Heart right ventricle (tissue), 16 donors: ENCODE measurements at places on chromosomes 13 and 19.

DNA sequence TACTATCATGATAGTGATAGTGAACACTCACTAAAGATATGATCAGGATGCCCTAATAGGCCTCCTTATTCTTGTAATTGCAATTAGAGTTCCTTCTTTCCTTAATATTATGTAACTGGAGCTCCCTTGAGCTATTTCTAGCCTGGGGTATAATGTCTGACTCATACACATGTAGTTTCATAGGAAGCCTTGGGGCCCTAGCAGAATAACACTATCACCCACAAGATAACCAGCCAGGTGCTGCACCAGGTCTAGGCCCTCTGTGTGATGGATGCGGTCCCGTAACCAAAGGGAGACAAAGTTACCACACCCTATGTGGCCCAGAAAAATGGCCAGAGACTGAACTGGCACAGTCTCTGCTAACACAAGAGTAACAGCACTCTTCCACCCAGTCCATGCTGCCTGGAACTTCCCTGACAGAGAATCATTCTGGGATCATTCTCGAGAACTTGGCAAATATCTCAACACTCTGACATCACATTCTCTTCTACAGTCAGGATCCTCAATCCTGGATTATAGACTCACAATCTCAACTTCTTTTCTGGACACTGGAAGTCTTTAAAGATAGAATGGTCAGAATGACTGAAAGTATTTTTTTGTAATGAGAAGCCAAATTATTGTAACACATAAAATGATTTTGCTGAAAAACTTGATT is 32.6 kb upstream of the IGFL4 start:
- no peak for DNase-seq

DNA sequence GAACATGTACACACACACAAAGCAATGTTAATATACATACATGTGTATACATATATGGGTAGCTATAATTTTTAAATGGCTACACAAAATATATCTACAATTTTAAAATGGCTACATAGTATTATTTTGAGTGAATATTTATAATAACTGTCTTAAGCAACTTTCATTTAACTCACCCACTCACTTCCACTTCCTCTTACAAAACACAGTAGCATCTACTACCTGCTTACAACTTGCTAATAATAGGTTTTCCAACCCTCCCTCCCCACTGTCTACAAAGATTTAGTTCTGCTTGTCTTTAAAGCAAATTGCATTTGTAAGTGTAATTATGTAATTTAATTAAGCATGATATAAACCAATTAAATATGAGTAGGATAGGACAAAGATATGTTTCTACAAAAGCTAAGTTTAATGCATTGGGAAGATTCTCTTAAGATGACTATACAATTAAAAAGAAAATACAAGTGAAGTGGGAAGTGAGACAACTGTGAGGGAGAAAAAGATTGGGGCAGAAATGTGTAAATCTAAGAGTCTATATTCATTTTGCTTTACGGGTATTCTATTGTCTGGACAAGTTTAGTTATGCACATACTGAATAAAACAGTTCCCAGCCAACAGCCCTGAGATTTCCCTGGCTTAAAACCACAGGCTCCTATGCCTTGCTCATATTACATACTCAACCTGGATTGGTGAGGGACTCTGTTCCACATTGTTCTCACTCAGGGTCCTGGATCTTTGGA is 583.1 kb downstream of the EFNB2 start:
- DNase-seq: no peak

DNA sequence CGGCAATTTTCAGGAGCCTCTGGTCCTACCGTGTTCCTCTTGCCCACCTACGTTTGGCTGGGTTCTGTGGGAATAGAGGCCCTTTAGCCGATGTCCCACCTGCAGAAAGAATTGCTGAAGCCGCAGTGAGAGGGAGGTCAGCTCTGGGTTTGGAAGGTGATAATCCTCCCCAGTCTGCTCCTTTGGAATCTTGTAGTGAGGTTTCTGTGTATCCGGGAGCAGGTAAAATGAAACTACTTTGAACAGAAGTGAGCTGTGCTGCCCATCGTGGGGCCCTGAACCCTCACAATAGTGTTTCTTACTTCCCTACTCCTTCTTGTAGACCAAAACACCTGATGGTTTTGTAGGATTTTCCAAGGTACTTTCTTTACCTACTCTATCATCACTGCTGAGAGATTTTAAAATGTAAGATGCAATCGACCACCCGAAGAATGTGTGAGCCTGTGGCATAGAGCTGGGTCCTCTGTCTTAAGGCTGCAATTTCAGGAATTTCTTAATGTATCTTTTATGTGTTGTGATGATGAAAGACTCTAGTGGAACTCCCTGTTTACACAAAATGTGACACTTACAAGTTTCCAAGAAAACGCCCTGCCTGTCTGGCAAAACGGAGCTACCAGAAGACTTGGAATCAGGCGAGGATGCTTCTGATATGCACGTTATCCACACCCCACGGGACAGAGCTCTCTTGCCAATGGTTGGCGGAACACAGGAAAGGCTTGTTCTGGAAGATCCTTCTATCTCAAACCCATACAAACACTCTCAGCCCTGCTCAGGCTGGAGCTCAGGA is 76.1 kb downstream of the RGCC start:
- no peak for DNase-seq

DNA sequence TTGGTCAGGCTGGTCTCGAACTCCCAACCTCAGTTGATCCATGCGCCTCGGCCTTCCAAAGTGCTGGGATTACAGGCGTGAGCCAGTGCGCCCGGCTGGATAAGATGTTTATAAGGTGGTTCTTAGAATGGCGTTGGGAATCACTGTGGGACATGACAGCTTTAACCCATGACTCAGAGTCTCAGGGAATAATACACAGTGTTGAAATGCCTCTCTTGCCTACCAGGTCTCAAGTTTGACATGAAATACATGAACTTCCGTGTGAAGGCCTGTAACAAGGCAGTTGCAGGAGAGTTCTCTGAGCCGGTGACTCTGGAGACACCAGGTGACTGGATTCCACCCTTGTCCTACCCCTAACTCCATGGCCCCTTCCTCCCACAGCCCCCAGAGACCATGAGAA is 12.6 kb downstream of the FSD1 start:
- no peak for DNase-seq

GRCh38 chr13:95676105-95676761 is 706 bp upstream of the DNAJC3 start:
- peak; percentile 10 for DNase-seq

DNA sequence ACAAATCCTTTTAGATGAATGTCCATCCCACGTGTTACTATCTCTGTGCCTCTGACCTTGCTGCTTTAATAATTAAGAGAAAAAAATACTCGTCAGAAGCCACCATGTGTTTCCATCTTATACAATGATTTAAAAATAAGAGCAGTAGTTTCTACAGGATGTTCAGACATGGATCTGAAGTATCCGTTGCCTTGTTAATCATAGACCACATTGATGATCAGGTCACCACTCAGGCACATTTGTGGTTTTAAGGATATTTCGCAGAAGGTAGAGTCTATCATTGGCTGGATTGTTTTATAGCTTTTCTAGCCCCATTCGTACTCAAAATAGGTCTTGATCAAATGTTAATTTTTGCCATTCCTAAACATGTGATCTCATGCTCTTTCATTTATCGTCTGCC is 710.0 kb upstream of the ARGLU1 start:
- DNase-seq: no peak

DNA sequence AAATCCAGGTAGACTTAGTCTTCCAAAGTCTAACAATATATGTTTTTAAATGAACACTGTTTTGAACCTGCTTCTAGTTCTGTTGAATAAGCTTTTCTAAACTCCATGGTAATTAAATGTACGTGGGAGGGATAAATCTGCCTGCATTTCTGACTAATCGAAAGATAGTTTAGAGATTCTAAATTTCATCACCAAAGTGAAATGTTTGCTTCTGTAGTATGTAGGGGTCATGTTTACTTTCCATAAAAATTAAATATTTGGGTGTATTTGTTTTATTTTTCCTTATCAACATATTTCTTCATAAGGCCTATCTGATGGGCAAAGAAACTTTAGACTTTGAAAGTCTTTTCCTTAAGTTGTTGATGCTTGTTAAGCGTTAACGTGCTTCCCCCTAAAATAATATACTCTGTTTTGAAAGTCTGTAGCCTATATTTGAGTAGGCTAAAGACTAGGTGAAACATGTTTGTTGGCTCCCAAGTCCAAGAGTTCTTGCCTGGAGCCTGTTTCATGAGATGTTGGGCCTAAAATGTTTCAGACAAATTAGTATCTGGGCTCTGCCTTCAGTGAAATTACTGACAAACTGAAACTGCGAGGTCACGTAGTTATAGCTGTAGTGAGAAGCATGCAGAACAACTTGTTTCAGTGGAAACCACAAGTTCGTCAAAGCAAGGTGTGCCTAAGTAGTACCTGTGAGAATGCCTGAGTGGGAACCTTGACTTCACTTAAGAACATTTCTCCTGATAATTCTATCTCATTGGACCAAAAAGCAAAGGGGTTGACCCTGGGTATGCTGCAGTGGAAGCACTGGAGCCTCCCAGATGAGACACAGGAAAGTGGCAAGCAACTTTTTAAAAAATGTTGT is 126.2 kb downstream of the LMO7 start:
- DNase-seq: no peak

GRCh38 chr13:100356889-100357288 is 231.7 kb downstream of the GGACT start:
- no peak for DNase-seq

DNA sequence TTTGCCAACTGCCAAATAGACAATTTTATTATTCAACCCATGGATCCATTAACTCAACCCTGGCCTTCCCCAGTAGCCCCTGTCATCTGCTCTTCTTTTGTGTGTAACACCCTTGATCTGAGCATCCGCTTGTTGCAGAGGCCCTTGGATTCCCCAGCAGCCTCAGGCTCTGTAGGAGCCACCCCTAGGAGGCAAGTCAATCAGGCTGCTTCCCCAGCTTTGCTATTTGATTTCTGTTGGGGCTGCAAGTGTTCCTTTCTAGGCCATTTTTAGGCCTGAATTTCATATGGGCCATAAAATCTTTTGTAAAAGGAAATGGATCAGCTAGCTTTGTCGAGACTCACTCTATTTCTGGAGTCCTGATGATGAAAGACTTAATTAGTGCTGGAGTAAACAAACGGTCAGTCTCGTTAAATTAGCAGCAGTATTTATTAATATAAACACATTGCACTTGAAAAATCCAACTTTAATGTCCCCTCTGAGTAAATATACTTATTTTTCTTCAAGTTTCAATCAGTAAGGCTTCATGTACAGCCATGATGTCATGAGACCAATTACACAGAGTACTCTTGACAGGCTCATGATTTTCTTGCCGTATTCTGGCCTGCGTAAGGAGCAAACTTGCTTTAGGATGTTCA is 105.3 kb downstream of the RGCC start:
- DNase-seq: no peak

DNA sequence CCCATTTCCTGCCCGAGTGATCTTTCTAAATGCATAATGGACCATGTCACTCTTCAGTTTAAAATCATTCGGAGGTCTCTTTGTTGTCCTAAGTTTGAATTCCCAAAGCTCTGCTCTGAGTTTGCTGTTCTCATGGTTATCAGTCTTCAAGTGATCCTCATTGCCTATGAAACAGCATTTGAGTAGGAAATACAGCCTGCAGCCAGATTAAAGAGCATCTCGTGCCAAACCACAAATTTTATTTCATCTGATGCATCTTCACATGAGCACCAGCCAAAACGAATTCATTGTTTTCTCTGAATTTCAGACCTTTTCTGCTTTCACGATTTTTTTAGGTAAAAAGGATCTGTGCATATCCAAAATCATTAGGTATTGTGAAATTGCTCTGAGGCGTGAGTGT is 299.6 kb downstream of the TDRD3 start:
- no peak for DNase-seq

DNA sequence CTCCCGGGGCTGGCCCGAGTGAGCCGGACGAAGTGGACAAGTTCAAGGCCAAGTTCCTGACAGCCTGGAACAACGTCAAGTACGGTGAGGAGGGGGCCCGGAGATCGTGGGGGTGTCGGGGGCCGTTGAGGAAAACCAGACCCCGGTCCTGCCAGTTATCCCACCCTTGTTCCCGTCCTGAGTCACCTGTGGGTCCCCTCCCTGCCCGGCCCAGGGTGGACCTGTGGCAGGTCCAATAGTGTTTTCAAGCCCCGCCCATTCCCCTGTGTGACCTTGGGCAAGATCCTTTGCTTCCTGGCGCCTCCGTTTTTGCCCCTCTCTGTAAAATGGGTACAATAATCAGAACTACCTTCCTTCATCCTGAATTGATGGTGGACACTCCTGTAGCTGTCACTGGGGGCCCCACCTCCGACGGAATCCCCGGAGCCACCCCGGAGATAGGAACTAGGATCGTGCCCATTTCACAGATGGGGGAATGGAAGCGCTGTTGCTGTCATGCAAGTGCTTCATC is 593 bp downstream of the ATG4D start:
- no peak for DNase-seq
